Prostate gland (tissue), 2 donors: ENCODE measurements at places on chromosomes 3 and 15. TPM values are rescaled to one million over a fixed set of nuclear protein-coding genes. Genes with fewer than 3 reads are reported as not detected.
A peak's percentile ranks its signal among the peaks of the same experiment; 100 is the strongest.

DNA sequence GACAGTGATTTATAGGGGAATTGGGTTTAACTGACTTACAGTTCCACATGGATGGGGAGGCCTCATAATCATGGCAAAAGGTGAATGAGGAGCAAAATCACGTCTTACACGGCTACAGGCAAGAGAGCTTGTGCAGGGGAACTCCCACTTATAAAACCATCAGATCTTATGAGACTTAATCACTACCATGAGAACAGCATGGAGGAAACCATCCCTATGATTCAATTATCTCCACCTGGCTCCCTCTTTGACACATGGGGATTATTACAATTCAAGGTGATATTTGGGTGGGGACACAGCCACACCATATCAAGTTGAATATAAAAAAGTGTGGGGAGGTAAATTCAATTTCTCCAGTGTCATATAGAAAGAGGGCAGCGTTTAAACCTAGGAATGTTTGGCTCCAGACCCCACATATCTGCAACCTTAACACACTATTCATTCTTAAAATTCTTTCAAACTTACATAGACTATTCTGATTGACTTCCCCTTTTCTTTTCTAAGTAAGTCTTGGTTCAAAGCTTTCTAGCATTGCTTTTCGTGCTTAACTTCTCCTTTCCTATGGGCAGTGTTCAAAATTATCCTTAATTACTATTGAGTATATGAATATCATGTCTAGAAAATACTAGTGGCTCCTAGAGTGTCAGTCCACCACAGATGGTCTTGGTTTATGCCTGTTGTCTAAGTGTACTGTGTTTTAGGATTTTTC, 446.7 kb upstream of the GBE1 start:
- no peak for DNase-seq

GRCh38 chr15:74193905-74194304, 8.7 kb downstream of the STRA6 start:
- no peak for DNase-seq

GRCh38 chr3:64496786-64497490, 190.9 kb downstream of the ADAMTS9 start:
- no peak for DNase-seq

- DNase-seq, result no peak
Measured at GRCh38 chr15:90837094-90837493, 31.3 kb upstream of the FURIN start.

DNA sequence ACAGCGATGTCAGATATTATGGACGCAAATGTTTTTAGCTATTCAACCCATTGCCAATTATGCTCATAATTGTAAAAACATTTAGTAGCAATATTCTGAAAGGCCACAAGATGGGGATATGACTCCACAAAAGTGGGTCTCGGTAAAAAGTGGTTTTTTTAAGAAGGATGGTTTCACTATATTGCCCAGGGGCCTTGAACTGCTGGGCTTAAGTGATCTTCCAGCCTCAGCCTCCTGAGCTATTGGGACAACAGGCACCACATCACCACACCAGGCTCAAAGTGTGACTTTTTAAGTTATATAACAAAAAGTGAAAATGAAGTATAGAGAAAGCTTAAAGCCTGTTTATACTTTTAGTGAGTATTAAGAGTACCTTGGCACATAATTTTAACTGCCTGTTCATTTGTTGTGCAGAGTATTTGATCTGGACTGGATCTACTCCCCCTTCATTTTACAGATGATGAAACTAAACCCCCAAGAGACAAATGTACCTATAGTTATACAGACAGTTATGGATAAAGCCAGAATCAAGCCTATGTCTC, 9.4 kb downstream of the NAA50 start:
- DNase-seq, result peak; percentile 4

DNA sequence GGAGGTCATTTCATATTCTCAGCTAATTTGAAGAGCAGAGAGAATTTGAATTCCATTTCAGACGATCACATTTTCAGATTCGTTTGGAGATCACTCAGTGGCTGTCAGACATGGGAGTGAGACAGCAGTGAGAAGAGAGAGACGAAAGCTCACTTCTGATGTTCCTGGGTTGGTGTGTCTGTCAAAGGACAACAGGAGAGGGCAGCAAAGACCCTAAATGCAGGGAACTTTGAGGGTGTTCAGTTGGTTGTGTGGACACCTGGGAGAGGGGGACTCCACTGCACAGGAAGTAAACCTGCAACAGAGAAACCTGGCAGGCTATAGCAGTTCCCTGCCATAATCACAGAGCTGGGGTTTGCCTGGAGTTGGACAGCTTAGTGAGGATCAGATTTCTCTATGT, 675.1 kb downstream of the SQOR start:
- no peak for DNase-seq

DNA sequence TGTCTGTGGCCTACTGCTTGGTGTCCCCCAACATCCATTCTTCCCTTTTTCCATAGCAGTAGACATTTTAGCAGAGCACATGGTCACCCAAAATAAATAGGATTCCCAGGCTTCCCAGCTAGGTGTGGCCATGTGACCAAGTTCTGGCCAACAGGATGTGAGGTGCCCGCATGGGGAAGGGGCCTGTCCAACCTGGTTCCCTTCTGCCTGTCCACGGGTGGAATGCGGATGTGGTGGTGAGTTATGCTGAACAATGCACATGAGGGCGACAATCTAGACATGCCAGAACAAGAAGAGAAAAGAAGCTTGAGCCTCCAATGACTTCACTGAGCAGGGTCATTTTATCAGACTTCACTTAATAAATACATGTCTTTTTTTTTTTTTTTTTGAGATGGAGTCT, 77.6 kb upstream of the DLG1 start:
- no peak for DNase-seq

DNA sequence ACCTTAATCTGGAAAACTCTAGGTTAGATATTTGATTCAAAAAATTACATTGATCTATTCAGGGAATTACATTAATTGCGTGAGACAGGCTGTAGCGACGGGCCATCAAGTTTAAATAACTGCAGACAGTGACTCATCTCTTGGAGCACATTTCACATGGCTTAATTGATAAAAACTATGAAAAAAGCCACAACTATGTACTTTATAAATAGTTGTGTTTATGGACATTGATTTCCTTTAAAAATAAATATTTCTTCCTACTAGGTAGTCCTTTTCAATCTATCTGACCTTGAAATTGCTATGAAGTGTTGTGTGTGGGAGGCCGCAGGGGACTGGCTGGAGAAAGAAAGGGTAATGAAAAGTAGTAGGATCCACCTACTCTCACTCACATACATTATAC, 157.8 kb downstream of the IL1RAP start:
- DNase-seq, result no peak

DNA sequence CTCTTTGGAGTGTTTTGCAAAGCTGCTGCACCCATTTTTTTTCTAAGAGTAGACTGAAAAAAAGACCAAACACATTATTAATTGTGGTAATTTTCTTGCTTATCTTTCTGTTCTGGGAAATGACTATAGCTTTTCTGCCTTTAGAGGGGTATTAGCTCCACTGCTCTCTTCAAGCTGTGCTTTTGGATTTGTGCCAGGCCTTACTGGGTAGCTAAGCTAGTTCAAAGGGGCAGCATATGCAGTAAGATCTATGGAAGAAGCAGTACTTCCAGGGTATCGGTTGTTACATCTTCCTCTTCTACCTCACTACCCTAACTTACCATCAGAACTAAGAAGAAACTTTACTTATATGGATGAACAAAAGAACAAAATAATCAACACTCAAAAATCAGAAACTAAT, 28.7 kb upstream of the ARIH1 start:
- no peak for DNase-seq

DNA sequence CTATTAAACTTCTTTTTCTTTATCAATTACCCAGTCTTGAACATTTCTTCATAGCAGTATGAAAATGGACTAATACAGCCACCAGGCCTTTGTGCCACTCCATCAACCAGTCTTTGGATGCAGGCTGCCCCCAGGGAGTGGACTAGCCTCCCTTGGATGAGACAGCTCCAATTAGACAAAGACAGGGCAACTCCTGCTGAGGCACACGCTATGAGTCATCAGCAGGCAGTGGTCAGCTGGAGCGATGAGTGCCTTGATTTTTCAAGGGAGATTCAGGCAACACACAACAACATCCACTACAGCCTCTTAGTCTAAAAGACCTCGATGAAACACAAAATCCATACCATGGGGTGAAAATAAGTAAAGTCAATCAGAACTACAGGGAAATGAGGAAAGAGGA, 160.1 kb downstream of the ARRDC4 start:
- no peak for DNase-seq

DNA sequence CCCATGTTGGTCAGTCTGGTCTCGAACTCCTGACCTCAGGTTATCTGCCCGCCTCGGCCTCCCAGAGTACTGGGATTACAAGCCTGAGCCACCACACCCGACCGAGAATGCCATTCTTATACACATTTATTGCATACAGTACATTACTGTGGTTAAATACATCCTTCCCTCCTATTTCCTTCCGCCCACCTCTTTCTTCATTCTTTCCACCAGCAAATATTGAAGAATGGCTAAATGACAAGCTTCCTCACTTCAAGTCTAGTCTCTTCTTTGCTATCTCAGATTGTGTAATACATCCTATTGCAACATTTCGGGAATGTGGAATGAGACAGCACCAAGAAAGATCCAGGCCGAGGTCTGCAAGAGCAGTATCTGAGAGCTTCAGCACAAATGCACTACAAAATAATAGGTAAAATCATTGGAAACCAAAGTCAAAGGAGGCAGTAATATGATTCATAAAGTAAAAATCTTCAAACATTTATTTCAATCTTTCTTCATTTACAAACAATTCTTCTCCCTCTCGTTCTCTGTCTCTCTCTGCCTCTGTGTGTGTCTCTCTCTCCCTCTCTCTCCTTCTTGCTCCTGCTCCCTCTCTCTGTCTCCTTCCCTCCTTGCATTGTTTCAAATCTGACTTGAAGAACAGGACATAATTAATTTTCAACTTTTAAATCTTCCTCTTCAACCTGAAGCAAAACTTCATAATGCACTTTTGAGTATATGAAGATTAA, 94.7 kb upstream of the TGFBR2 start:
- no peak for DNase-seq

GRCh38 chr3:126002189-126002588, 33.2 kb downstream of the ROPN1B start:
- DNase-seq, result no peak

GRCh38 chr3:16056217-16056616, 118.3 kb upstream of the GALNT15 start:
- DNase-seq, result no peak

GRCh38 chr3:5226783-5227182, 39.3 kb downstream of the EDEM1 start:
- no peak for DNase-seq

Gene CCR2
- 6.5 TPM for total RNA-seq

Gene AGTR1
- total RNA-seq, result 3.3 TPM

Gene CFAP91
- 2.5 TPM for total RNA-seq

Gene PAQR5
- total RNA-seq, result 0.17 TPM

Gene MRPL46
- total RNA-seq, result 32.0 TPM

Gene MEX3B
- 0.73 TPM for total RNA-seq

Gene PARP9
- 41.7 TPM for total RNA-seq

Gene TICRR
- total RNA-seq, result 0.55 TPM

Gene CHST13
- total RNA-seq, result not detected

Gene PRRT3
- total RNA-seq, result 10.1 TPM

Gene DUOXA2
- not detected for total RNA-seq

Gene EPHB1
- 21.2 TPM for total RNA-seq
